ENCODE measurements at places on chromosomes 3 and 15.
A peak's percentile ranks its signal among the peaks of the same experiment; 100 is the strongest.

- DNase-seq, result no peak
Measured at GRCh38 chr15:40450047-40450446, 9.3 kb downstream of the BAHD1 start.

DNA sequence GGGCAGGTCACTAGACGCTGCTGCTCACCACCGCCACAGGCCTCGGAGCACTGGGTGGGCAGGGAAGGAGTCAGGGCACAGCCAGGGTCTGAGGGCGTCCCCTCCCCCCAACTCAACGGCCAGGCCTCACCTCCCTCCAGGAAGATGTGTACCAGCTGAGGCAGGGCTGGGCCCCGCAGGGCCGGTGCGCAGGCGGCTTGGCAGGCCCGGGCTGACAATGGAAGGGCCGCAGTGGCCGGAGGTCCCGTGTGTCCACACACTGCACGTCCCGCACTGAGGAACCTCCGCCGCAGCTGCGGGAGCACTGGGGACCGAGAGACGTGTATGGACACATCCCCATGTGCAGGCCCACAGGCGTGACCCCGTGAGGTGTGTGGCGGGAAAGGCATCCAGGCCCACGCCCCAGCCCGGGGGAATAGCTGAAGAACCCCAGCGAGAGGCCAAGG is 47.4 kb downstream of the ADAMTS7 start:
- DNase-seq, result peak; percentile 22

- no peak for DNase-seq
Measured at GRCh38 chr3:22691856-22692628, 511.1 kb upstream of the UBE2E2 start.

DNA sequence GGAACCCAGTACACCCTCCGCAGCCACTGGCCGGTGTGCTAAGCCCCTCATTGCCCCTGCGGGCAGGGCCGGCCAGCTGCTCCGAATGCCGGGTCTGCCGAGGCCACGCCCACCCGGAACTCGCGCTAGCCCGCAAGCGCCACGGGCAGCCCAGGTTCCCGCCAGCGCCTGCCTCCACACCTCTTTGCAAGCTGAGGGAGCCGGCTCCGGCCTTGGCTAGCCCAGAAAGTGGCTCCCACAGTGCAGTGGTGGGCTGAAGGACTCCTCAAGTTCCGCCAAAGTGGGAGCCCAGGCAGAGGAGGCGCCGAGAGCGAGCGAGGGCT is 81.4 kb upstream of the BCHE start:
- DNase-seq, result no peak

GRCh38 chr3:167733961-167734497 is 663 bp downstream of the PDCD10 start:
- no peak for DNase-seq

DNA sequence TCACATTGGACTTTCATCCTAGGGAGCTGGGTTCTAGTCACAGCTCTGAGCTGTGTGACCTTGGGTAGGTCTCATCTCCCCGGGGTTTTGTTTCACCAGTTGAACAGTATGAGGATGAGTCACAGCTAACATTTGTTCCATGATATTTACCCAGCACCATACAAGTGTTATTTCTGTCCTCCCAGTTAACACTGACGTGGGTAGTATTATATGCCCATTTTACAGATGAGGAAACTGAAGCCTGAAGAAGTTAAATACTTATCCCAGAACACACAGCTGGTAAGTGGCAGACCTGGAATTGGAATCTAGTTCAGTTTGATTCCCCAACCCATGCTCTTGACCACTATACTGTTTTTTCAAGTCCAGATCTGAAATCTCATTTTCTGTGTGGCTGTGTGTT is 908 bp upstream of the RARB start:
- DNase-seq, result no peak

DNA sequence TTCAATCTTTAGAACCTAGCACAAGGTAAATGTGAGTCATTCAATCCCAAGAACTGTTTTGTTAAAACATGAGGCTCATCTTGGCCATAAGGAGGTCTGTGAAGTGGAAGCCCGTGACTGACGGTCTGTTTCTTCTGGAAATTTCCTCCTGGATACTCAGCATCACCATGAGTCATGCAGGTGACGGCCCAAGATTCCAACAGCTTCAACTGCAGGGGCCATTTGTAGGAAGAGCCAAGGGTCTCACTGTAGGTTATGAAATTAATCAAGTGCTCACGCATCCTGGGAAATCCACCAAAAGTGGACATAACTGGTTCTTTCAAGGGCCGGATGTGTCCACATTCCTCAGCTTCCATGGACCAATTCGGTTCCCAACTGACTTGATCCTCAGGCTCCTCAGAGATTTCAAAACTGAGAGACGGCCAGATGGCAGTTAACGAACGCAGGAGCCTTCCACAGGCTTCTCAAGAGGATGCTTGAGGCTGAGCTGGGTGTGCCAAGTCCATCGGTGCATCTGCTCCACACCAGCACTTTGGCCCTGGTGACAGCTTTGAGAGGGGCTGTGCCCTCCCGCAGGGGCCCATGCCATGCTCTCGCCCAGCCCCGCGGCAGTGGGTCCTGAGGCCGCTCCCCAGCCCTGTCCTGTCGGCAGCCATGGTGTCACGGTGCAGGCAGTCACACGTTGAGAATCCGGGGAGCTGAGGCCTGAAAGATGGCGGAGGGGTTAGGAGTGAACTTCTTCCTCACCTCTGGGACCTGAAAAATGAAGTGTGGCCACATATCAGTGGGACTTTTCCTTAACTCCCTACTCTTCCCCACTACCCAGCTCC is 8.5 kb downstream of the MAP6D1 start:
- DNase-seq, result no peak

GRCh38 chr3:135109681-135110080 is 314.6 kb downstream of the EPHB1 start:
- DNase-seq, result no peak

DNA sequence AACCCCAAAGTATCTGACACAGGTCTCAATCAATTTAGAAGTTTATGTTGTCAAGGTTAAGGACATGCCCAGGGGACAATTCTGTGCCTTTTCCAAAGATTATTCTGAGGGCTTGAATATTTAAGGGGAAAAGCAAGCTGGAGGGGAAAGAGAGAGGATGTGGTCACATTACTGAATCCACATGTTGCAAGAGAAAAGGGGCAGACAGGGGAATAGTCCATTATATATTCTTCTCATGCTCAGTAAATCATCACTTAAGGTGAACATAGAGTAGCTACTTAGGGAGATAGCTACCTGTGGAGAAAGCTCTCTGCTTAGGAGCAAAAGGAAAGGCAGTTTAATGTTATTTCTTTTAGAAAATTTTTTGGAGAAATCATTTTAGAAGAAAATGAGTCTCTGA is 751.6 kb downstream of the SI start:
- DNase-seq, result no peak

DNA sequence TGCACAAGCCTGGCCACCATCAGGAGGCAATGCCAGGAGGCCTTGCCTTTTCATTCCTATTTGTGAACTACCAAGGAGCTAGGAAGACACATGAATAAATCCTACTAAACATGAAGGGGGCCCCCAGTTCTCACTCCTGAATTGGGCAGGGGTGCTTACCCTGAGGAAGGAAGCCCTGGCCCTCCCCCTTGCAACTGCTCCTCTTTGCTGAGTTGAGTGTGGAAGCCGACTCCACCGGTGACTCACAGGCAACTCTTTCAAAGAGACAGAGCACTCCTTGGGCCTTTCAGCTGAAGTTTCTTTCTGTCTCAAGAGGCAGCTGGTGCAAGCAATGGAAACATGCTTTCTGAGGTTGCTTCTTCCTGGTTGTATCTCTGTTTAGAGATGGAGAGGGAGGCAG is 1.7 kb downstream of the GABRG3 start:
- DNase-seq, result no peak

- no peak for DNase-seq
Measured at GRCh38 chr15:80177156-80177555, 24.4 kb downstream of the FAH start.

GRCh38 chr3:128226795-128227395 is 73.6 kb downstream of the EEFSEC start:
- no peak for DNase-seq

DNA sequence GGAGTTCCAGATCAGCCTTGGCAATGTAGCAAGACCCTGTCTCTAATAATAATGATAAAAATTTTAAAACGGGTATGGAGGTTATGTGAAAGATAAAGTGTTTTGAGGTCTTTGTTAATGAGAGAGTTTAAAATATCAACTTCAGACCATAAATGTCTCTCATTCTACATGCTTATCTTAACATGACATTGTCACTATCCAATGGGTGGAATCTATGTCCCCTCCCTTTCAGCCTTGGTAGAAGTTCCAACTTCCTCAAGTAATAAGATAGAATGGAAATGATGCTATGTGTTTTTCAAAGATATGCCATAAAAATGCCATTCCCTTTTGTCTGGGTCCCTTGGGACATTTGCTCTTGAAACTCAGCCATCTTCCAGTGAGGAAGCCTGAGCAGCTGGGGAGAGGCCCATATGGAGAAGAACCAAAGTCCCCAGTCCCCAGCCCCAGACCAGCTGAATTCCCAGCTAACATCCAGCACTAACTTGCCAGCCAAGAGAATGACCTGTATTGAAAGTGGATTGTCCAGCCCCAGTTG is 17.0 kb downstream of the RPSA start:
- DNase-seq, result no peak

GRCh38 chr3:54139630-54140029 is 17.3 kb downstream of the CACNA2D3 start:
- no peak for DNase-seq

GRCh38 chr3:127688416-127689265 is 15.9 kb downstream of the ABTB1 start:
- peak; percentile 62 for DNase-seq
